ENCODE measurements at places on chromosomes 16 and 17. TPM values are rescaled to one million over a fixed set of nuclear protein-coding genes. Genes with fewer than 3 reads are reported as not detected.

DNA sequence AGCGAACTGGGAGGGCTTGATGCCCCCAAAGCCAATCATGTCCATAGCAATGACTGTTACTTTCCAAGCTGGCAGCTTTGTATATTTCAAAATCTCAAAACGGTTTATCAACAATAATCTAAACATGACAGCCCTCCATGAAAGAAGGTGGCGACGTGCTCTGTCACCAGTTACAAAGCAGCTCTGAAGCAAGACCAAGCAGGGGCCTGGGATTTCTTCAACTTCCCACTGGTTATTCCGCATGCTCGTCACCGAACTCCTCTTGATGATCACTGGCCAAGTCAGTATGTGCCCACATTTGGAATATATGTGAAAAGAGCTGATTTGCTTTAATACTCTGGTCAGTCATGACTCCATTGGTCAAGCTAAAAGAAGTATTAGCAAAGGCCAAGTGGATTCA is 175.6 kb downstream of the VPS53 start:
- peaks cover 2% of the 10 kb centered on the region for H3K27me3 ChIP-seq
- H3K4me3 ChIP-seq: no peak overlapping the region
- no peaks in the 10 kb centered on the region for H3K4me1 ChIP-seq
- DNase-seq: no peak
- no peak overlapping the region for H3K27ac ChIP-seq

GRCh38 chr17:8122924-8123694 is 797 bp downstream of the HES7 start:
- H3K36me3 ChIP-seq: no peaks in the 10 kb centered on the region
- no peak overlapping the region for H3K27ac ChIP-seq
- DNase-seq: peak; percentile 30

The MGAT5B gene
- not detected for polyA plus RNA-seq

The C16orf86 gene
- 4.2 TPM for polyA plus RNA-seq

Data from immature natural killer cell (primary cell).